ENCODE measurements at places on chromosomes 11 and 22.

DNA sequence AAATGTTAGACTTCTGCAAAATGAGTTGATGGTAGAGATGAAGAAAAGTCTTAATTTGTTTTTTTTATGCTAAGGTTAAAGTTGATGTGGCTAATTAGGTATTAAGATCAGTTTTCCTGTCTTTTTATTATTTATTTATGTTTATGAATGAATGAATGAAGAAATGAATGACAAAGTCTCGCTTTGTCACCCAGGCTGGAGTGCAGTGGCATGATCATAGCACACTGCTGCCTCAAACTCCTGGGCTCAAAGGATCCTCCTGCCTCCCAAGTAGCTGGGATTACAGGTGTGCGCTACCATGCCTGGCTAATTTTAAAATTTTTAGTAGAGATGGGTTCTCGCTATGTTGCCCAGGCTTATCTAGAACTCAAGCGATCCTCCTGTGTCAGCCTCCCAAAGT, 29.2 kb downstream of the MTMR3 start:
- DNase-seq = no peak

DNA sequence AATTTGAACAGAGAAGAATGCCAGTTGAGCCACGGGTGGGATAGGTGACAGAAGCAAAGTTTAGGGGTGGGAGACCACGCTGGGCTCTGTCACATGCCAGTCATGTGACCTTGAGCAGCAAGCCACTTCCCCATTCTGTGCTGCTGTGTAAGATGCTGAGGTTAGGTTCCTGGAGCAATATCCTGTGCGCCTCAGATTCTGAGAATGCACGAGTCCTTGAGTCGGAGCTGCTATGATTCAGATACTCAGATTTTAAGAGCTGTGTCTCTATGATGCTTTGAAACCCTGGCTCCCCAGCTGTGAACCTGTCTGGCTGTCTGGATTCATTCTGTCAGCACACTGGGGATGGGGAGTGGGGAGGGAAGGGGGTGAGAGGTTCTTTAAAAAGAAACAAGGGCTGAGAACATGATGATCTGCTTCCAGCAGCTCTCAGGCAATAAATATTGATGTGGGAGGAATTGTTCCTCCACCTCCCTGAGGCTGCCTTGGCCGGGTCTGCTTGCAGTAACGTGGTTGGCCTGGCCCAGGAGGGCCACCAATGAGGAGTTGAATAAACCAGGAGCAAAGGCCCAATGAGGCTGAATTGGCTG, 24.0 kb downstream of the SLCO2B1 start:
- DNase-seq = peak; percentile 9

- no peak for DNase-seq
These were observed 89.6 kb downstream of the C11orf87 start for GRCh38 chr11:109511598-109511997.

DNA sequence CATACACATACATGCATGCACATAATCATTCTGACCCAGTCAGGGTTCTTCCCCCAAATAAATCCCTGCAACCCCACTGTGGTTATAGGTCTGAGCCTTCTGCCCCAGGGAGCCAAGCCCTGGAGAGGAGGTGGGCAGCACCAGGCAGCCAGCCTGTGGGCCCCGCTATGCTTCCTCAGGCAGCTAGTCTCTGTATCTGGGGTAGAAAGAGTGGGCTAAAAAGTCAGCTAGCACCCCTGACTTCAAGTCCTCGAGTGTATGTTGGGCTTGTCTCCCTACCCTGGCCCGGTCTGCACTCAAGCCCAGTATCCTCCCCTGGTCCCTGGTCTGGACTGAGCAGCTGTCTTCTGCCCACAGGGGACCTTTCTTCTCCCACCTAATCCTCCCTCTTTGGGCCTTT, 28.0 kb downstream of the KCNQ1OT1 start:
- no peak for DNase-seq

- peak; percentile 16 for DNase-seq
These were observed 3.6 kb upstream of the OR2AT4 start for GRCh38 chr11:75100314-75100713.

- no peak for DNase-seq
These were observed 35.7 kb downstream of the KCNJ4 start for GRCh38 chr22:38419121-38419857.

- peak; percentile 48 for DNase-seq
These were observed 9.0 kb downstream of the PATZ1 start for GRCh38 chr22:31337178-31337577.

DNA sequence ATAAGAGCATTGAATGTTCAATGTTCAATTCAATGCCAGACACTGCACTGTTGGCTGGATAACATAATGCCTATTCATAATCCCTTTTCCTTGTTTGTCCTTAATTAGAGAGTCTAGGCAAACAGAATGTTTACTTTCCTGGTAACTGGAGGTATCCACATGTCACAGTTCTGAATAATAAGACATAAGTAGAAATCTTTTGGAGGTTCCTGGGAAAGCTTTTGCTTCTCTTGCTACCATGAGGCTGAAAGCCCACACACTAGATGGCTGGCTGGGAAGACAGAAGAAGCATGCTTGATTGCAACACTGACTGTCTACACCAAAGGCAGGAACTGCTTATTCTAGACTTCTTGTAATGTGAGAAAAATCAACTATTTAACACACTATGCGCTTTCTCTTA, 79.5 kb downstream of the GAB2 start:
- no peak for DNase-seq

DNA sequence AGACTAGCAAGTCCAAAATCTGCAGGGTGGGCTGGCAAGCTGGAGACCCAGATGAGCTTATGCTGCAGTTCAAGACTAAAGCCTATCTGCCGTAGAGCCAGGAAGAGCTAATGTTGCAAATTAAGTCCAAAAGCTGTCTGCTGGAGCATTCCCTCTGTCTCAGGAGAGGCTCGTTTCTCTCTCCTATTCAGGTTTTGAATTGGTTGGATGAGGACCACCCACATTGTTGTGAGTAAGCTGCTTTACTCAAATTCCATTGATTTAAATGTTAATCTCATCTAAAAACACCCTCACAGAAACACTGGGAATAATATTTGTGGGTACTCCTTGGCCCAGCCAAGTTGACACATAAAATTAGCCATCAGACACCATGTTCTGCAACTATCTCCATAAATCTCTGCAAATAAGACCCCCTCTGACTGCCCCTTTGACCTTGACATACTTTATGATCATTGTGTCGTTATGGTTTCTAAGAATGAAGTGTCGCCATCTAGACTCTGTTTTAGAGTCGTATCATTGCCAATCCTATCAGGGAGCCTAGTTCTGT, 16.8 kb upstream of the CUL5 start:
- DNase-seq = no peak

DNA sequence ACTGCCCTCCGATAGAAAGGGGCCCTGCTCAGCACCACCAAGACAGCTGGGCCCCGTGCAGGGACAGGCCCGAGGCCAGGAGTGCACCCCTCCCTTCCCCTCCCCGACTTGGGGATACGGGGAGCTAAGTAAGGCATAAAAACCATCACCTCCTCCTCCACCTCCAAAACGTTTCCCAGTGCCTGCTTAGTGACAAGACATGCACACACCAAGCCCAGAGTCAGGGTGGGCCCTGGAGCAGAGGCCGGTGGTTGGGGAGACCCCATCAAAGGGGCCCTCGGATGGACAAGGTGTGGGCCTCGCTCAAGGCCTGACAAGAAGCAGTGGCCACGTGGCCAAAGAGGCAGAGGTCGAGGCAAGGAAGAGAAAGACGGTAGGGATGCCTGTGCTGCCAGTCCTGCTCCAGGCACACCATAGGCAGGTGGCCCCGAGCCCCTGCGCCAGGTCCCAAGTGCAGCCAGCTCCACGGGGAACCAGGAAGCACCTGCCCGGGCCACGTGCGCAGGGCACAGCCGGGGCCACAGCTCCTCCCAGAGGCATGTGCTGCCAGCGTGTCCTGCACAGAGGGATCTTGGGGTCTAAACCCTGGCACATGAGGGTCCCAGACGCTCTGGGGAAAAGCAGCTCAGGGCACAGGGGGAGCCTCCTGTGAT, 53.0 kb downstream of the BRD1 start:
- DNase-seq = no peak

DNA sequence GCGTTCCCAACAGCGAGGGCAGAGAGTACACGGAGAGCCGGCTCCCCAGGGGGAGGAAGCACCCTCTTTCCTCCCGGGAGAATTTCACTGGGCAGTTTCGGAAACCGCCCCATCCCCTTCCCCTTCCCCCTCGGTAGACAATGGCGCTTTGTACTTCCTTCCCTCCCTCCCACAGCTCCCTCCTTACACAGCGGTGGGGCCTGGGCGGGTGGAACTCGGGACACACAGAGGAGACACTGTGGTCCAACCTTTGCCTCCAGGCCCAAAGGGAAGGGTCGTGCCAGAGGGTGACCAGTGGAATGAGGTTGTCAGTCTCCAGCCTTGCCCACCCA, 4.3 kb downstream of the SMTN start:
- DNase-seq = no peak

GRCh38 chr11:84720706-84721402, 906.3 kb downstream of the DLG2 start:
- DNase-seq = no peak

DNA sequence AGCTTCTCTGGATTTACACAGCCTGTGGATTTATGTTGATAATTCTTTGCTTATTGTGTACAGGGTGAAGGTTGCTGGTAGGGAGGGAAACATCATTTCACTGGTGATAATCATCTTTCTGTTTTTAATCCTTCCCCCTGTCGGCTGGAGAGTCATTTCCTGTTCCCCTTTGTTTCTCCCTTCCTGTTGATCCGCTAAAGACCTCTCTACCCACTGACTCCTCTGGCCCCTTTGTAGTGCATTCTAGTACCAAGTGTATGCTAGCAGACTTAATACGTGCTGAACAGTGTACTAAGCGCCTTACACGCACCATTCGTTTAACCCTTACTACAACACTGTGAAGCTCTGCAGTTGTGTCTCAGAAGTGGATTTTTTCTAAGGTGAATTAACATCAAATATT, 19.0 kb upstream of the OR9Q1 start:
- no peak for DNase-seq
